ENCODE measurements at places on chromosomes 3 and 15.

- no peak for DNase-seq
Observed at GRCh38 chr3:63386568-63386967, 108.5 kb downstream of the SYNPR start.

DNA sequence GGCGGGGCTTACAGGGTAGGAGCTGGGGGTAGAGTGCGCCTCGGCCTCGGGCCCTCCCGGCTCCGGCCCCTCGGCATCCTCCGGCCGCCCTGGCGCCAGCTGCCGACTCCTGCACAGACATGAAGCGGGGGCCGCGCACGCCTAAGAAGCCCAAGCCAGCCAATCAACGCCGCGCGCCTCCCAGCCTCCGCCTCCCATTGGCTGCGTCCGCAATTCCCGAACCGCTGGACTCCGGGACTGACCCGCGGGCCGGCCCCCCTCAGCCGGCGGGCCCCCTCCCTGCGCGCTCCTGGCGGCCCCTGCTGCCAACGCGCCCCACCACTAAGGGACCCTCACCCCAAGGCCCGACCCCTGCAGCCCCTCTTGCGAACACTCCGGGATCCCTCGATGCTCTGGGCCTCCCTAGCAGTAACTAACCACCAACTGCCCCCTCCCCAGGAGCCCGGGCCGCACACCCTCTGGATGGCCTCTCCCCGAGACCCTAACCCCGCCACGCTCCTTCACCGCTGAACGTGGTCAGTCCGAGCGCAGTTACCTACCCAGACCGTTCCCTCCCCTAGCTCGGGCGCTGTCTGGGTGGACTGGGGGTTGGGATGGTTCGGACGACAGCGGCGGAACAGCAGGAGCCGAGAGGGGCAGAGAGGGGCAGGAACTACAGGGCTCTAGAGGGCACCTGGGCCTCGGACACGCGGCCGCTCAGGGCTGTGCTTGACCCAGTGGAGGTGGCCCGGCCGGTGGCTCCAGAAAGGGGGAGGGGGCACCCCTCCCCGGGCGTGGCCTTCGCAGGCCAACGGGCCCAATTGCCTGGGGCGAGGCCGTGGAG, 5.0 kb downstream of the GATA2 start:
- no peak for DNase-seq

DNA sequence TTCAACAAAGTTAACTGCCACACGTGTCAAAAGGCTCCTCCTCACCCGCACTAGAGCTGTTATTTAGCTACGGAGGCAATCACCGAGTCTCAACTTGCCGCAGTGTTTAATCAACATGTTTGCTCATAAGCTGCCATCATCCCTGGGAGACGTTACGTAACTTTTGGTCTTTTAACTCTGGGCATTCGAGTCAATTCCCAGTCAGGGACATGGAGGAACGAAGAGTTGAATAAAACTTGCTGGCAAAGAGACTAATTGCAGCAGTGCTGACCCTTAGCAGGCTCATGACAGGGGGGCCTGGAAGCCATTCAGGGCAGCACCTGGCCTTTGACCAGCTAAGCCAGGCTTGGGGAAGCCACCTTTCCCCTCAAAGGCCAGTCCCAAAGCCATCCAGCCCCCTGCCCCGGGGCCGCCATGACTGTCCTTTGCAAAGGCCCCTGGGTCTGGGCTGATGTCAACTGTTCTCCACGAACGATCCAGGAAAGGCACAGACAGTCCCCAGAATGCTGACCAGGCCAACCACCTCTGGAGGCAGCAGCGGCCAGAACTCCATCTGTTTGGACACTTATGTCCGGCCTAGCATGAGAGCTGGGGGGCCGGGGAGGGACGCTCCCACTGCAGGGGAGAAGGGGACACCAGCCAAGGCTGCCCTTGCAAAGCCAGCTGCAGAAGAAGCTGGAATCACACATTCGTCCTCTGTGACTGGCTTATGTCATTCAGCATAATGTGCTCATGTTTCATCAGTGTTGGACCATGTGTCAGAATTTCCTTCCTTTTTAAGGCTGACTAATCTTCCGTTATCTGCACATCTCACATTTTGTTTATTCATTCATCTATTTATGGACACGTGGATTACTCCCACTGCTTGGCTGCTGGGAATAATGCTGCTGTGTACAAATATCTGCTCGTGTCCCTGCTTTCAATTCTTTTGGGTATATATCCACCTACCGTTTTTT, 43.7 kb downstream of the PCSK6 start:
- no peak for DNase-seq

GRCh38 chr3:154794391-154794790, 285.7 kb upstream of the MME start:
- DNase-seq, result no peak

- DNase-seq, result peak; percentile 8
Observed at GRCh38 chr15:89971592-89971997, 29.5 kb upstream of the ZNF710 start.

- DNase-seq, result no peak
Observed at GRCh38 chr3:97694876-97695275, 69.7 kb upstream of the ARL6 start.

DNA sequence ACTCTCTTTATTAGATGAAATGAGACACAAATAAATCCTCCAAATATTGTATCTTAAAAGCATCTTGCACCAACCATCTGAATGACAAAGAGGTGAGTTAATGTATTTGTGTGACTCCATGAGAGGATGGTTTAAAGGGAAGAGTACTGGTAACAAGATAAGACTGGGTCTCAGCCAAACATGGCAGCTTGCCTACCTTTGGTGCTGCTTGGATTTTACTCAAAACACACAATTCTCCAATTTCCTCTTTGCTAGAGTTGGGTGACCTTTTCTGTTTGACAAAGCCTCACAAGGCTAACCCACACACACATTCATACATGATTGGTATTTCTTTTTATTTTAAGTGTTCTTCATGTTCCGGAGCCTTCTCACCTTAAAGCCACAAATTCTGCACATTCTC, 506.4 kb downstream of the FGF12 start:
- no peak for DNase-seq

DNA sequence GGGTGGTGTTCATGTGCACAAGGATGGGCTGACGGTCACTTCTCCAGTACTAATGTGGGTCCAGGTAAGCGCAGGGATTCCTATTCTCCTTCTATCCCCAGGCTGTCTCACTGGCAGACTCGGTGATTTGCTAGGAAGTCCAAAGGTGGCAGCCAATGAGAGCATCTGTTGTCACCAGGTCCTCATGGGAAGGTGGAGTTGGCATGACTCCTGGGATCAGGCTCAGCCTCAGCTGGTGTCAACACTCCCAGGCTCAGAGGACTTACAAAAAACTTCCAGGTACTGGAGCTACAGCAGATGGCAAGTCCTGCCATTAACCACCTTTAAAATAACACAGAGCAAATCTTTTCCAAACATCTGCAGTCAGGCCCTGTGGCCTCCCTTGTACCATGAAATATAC, 13.8 kb downstream of the XYLB start:
- DNase-seq, result no peak

- DNase-seq, result no peak
Observed at GRCh38 chr15:27575521-27575920, 523.6 kb downstream of the OCA2 start.

DNA sequence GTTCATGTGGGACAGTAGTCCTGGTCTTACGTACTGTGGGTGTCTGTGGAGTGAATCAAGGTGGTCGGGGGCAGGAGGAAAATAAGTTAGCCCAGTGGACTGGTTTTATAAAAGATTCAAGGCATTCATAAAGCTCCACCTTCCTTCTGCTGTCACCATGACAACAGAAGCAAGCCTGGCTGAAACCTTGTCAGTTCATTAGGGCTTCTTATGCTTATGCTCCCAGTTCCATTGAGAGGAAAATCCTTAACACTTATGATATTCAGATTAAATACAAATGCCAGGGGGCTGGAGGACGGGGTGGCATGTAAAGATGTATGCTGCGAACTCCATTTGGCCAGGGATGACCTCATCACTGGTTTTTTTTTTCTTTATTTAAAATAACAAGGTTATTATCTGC, 283.1 kb upstream of the ATP10A start:
- DNase-seq, result no peak

- DNase-seq, result no peak
Observed at GRCh38 chr15:52498706-52499105, 30.0 kb downstream of the MYO5A start.

DNA sequence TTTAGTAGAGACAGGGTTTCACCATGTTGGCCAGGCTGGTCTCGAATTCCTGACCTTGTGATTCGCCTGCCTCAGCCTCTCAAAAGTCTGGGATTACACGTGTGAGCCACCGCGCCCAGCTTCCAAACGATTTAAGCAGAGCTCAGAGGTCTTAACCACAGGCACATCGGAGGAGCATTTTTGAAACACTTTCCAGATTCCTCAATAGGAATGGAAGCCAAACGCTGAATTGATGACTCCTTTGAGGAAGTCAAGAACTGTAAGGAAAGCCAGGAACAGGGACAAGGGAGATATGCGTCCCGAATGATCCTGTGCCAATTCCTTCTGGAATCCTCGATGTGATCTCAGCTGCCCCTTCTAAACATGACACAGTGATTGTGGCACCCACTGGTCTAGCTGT, 40.0 kb downstream of the TRH start:
- no peak for DNase-seq

DNA sequence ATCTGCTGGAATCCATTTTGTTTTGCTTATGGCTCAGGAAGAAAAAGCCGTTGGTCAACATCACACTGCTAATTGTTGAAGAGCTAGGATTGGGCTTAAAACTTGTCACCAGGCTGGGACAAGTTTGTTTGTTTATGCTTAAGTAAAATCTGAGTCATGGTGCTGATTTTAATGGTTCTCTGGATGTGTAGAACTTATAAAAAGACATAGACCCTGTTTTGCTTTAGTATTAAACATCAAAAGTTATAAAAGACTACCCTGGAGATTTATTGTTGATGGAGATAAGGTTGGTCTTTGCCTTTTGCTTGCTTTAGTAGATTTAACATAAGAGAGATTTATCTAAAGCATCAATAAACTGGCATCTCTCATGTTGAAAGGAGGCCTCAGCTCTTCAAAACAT, 348.2 kb upstream of the GOLIM4 start:
- no peak for DNase-seq

DNA sequence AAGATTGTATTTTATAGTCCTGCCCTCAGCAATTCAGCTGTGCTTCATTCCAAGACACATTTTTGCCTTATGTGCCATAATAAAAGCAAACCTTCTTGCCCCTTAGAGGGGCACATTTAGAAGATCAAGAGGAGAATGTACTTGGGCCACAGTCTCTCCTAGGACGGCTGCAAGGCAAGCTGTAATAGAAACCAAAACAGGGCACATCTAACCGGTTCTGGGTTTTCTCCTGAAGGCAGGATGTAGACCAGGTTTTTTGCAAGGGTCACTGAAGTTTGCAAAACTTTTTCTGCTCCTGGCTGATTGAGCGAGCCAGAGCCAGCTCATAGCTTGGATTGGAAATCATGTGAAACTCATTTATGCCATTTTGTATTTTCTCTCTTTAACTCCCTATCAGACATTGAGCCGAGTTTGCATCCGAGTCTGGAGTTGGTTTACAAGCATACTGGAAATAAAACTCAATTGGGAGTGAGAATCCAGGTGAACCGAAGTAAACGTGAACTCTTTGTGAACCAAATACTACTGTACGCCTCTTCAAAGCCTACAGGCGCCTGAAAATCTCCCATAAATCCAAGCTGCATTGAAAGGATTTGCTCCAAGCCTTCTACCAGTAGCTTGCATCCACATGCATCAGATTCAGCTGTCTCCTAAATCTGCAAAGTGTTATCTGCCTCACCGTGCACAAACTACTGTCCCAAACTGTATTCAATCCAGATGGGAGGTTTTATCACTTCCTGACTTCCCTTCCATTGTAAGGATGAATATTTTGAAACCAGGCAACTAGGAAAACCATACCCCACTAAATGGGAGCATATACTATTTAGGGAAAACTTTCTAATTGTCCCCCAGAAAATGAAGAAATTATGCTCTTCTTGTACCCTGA, 60.9 kb upstream of the TSC22D2 start:
- DNase-seq, result no peak

DNA sequence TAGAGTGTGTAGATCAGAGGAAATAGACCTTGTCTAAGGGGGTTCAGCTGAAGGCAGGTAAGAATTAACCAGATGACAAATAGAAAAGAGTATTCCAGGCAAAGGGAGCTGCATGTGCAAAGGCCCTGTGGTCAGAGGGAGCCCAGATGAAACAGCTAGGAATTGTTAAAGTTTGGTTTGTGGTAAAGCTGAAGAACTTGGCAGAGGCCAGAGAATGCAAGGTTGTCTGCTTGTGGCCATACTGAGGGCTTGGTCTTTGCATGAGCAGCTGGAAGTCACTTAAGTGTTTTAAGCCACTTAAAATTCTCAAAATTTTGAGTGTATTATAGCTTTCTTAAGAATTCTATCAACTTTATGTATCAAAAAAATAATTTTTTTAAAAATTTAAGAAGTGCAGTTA, 116.5 kb downstream of the NEK10 start:
- no peak for DNase-seq

DNA sequence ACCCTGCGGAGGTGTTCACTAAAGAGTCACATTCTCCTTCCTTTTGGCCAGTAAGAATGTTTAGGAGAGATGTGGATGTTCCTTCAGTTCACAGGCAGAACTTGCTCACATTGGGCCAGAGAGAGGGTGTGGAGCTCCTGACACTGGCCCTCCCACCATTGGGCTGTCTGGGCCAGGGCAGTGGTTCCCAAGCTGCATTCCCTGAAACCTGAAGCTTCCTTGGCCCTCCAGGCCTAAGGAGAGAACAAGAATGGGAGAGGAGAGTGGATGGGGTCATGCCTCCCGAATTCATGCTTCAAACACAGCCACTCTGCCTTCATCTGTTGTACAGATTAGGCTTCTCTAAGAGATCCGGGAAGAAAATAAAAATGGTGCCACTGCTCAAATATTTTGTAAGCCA, 257.4 kb downstream of the RORA start:
- no peak for DNase-seq

DNA sequence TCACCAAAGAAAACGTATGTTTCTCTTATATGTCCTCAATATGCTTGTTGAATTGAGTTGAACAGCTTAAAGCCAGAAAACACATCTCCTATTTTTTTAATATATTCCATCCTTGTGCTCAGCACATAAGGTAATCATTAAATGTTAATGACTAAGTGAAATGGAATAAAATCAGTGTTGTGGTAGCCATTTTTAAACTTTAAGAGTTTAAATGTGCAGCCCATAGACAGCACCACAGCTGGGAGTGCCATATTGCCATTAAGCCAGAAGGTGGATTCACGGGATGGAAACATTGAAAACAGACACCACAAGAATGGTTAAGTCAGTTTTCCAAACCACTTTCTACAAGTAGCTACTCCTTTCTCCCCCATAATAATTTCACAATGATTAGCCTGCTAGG, 76.8 kb upstream of the C15orf61 start:
- no peak for DNase-seq

DNA sequence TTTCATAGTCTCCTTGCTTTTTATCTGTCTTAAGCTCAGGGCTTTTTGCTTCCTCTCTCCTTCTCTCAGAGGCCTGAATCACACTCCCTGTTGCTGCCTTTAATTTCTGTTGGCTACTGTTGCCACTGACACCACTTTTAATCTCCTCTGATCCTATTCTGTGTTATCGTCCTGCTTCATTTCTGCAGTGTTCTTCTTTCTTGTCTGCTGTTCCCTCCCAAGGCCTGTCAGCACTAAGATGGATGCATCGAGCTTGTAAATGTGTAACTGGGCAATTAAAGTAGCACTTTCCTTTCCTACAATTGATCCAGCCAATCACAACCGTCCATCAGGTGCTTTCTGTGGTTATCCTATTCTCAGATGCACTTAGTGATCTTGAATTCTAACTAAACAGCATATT, 71.3 kb upstream of the VEPH1 start:
- DNase-seq, result no peak

GRCh38 chr3:135802171-135802570, 163.4 kb upstream of the PPP2R3A start:
- no peak for DNase-seq

Measured in activated CD4-positive, alpha-beta T cell treated with anti-CD3 and anti-CD28 coated beads for 24 hours (primary cell).